ENCODE measurements at places on chromosomes 16 and 17.

DNA sequence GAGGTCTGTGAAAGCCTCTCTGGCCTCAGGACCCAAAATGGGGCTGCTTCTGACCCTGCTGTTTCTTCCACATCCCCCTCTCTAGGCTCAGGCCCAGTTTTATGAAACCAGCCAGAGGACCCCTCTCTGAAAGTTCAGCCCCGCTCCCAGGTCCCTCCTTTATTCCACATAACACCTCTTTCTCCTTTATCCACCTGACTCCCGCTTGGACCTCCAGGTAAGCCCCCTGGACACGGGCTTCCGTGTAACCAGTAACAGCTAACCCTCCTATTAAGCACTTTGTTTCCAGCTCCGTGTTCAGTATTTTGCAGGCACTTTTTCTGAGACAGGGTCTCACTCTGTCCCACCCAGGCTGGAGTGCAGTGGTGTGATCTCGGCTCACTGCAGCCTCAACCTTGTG, 37.4 kb downstream of the PSME3IP1 start:
- no peak for DNase-seq

- no peak for DNase-seq
Measured at GRCh38 chr17:6328279-6328678, 106.6 kb downstream of the AIPL1 start.

GRCh38 chr16:66585481-66586239, 6.4 kb downstream of the CMTM2 start:
- no peak for DNase-seq

GRCh38 chr17:39648616-39649366, 11.8 kb downstream of the STARD3 start:
- peak; percentile 59 for DNase-seq

- peak; percentile 24 for DNase-seq
Measured at GRCh38 chr17:15351925-15352324, 10.5 kb upstream of the TEKT3 start.

- no peak for DNase-seq
Measured at GRCh38 chr16:660132-660458, 7.8 kb upstream of the RHOT2 start.

Data from astrocyte of the cerebellum (primary cell).